Thoracic aorta (tissue), 2 donors: ENCODE measurements at places on chromosomes 1 and 21.

GRCh38 chr21:15291621-15292266 is 226.9 kb upstream of the NRIP1 start:
- no peak for DNase-seq

DNA sequence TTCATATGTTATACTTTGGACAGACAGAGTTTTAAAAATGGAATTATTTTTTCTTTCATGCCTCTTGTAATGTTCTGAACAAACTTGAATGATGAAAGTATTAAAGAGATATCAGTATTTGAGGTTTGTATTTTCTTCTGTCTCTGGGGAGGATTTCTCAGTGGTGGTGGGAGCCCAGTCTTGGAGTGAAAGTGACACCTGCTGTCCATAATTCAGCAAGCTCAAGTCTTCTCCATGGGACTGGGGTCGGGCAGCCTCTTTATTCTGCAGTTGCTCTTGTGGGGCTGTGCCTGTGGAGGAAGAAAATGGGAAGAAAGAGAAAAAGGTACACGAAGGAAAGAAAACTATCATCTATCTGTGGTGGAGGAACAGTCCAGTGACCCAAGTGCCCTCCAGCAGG is 56.1 kb downstream of the SMYD2 start:
- DNase-seq = no peak

GRCh38 chr1:162720996-162721395 is 69.5 kb upstream of the HSD17B7 start:
- no peak for DNase-seq

GRCh38 chr1:225063722-225064121 is 134.2 kb downstream of the DNAH14 start:
- DNase-seq = no peak

GRCh38 chr1:178629252-178630154 is 95.5 kb upstream of the RALGPS2 start:
- DNase-seq = no peak

DNA sequence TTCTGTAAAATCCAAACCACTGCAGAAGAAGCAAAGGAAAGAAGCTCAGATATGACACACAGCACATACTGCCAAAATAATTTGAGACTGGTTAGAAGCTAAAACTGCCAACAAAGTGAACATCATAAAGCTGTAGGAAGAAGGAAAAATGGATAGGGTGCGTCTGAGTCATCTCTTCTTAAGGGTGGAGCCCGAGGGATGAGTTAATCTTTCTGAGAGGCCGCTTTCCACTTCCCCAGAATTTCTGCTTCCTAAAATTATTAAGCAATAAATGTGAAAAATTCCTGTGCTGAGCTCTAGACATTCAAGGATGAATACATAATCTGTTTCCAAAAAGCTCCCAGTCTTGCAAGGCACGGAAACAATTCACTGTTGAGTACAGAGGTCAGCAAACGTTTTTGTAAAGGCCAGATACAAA is 20.1 kb downstream of the PPT1 start:
- no peak for DNase-seq

DNA sequence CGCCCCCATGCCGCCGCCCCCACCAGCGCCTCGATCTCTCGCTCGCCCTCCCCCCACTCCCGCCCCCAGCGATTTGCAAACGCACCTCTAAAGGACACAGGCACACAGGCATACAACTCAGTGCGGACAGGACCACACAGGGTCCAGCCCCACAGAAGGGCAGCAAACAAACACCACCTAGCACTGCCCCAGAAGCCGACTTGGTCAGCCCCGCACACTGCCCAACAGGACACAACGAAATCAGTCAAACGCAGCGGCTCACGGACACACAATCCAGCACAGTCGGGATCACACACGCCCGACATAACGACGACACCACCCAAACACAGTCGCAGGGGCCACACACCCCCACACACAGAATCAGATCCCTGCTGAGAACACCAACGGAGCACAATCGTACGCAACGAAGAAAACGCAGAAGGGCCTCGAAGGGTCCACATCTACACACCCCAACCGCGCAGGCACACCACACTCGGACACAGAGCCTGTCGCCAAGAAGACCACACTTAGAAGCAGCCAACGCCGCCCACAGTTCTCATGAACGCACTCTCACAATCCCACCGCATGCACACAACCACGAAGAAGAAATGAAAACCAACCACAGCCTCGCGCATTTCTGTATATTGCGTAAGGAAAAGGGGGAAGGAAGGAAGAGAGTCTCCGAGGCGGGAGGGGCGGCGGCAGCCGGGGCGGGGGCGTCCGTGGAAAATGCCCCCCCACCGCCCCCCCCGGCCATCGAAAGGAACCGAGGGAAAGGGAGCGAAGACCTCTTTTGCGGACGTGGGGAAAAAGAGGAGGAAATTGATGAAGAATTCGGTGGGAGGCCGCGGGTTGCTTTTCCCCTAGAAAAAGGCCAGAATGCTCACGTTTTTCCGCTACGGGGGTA is 481 bp downstream of the TAL1 start:
- DNase-seq = no peak

DNA sequence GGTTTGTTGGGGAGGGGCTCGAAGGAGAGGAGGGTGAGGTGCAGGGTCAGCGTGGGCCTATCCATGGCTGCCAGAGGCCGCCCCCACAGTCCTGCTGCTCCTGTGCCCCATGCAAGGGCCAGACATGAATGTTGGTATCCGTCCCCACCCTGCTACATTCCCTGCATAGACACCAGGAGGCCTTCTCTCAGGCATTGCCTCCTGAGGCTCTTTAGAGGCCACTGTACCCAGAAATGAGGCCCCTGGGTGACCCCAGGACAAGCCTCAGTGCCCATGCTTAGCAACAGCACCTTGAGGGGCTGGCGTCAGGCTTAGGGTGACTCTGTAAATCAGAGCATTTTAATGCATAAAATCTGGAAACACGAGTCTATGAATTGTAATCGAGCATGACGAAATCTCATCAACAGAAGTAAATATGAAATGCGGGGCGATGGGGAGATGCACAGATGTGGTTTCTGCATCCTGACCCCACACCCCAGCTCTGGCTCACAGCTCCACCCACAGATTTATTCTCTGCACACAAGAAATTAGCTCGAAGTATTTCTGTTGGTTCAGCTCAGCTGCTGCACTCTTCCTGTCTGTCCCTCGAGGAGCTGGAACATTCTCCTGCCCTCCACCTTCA is 124.0 kb upstream of the CSF3R start:
- DNase-seq = no peak

DNA sequence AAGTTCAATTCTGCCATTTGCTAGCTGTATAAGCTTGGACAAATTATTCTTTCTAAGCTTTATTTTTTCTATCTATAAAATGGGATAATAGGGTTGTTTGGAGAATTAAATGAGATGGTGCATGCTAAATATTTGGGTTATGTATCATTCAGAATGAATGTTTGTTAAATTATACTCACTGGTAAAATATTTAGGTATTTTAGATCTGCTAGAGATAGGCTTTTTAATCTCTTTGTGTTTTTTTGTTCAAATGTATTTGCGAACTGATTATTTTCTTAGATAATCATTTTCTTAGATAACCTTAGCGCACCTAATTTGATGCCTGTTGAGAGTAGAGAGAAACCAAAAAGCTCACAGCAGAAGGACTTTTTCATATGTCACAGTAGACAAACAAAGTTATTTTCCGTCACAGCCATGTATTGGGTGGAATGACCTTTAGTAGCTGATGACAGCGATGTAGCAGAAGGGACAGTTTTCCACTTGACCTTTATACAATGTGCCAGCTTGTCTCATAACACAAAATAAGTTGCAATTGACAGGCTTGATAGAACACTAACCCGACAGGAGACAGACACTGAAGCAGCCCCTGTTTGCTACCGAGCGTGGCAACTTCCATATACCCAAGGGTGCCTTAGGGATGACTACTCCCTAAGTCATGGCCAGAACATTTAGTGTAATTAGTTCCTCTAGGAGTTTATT is 93.0 kb downstream of the DISC1 start:
- no peak for DNase-seq

- DNase-seq = no peak
These were observed 131.6 kb downstream of the DMRTB1 start for GRCh38 chr1:53590531-53591515.

- DNase-seq = no peak
These were observed 56.4 kb downstream of the EDN2 start for GRCh38 chr1:41427916-41428737.

DNA sequence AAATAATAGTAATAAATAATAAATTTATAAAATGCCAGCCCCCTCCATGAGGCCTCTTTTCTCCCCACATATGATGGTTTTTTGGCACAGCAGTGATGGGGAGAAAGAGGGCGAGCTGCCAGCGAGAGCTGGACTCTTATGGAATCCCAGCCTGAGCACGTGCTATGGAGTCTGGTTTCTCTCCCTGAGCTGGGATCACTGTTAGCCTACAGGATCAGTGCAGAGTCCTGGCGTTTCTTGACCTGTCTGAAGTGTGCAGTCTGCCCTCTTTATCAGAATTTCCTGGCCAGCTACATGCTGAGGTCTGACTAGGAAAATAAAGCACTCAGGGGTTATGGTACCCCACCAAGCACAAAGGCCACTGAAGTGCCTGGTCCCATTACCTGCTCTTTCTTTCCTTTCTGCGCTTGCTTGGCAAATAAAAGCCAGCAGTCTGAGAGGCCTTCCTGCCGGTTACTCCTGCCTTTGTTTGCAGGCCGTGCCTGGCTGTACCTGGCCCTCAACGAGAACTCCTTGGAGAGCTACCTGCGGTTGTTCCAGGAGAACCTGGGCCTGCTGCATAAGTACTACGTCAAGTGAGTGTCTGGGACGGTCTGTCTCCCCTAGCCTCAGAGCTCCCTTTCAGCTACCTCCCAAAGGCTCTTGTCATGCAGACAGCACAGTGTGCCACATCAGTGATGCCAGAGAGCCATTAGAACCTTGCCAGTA is 18.5 kb upstream of the SLC25A34 start:
- no peak for DNase-seq

GRCh38 chr1:117146575-117147340 is 25.2 kb upstream of the TRIM45 start:
- no peak for DNase-seq

DNA sequence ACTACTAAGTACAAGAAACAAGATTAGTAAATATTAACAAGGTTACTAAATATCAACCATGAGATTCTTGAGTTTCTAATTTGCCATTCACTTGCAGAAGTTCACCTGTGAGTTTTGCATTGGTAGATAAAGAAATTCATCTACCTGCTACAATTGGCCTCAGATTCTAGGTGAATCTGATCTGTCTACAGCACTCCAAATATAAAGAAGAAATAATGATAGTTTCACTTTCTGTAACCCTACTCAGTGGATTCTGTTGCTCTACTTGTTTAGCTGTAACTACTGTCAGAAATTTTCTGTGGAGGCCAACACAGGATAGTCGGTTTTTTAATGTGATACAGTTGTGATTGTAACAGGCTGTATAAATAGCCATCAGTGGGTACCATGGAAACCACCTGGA is 118.6 kb downstream of the NR5A2 start:
- DNase-seq = no peak
